SW480 (cell line): ENCODE measurements at places on chromosomes 13 and 19.

DNA sequence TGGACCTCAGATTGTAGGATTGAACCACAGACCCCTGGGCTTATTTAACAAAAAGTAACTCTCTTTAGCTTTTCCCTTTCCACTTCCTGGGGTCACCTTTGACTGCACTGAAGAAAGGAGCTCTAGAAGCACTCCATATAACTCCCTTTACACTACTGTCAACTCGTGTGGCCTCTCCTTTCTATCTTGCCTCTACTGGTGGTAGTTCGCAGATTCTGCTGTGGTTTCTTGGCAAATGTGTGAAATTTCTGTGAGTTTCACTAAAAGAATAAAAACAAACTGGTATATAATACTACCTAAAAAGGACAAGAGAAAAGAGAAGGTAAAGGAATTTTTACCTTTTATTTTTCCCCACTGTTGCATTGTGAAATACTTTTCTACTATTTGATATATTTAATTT lies 1298.1 kb downstream of the PCDH9 start:
- DNase-seq: no peak

DNA sequence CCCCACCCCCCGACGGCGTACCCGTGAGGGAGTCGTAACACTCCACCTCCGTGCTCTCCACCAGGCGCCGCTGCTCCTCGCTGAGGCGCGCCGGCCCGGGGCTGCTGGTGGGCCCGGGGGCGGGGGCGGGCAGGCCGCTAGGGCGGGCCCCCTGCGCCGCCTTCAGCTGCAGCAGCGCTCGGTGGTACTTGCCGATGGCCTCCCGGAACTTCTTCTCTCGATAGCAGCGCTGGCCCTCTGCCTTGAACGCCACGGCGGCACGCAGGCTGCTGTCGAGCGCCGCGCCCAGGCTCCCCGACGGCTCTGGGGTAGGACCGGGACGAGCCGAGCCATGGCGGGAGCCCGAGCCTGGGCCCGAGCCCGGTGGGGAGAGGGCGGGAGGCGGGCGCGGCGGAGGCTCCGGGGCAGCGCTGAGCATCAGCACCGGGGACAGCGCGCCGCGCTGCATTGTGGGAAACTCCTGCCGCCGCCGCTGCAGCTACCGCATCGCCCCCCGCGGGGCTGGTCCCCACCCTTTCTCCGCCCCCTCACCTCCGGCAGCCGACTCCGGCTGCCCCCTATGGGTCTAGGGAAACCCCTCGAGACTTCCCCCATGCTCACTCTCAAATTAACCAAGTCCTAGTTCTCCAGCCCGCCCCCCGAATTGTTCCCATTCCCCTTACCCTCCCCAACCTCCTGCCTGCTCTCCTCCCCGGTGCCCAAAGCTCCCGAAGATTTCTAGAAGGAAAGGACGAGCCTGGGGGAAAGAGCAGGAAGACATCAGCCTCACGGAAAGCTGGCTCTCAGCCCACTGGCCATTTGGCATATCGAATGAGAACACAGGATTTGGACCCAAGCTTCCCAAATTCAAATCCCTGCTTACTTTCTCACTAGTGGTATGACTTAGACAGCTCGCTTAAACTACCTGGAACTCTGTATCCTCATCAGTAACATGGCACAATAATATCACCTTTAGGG lies at the start of gene TTC9B:
TSS of gene TTC9B (minus strand) at position 451 of the 957 bp plus-strand sequence. CDS start at position 448, 3 bp downstream.
- no peak for DNase-seq

- no peak for DNase-seq
These were observed 84.8 kb downstream of the DCT start for GRCh38 chr13:94394723-94395122.

DNA sequence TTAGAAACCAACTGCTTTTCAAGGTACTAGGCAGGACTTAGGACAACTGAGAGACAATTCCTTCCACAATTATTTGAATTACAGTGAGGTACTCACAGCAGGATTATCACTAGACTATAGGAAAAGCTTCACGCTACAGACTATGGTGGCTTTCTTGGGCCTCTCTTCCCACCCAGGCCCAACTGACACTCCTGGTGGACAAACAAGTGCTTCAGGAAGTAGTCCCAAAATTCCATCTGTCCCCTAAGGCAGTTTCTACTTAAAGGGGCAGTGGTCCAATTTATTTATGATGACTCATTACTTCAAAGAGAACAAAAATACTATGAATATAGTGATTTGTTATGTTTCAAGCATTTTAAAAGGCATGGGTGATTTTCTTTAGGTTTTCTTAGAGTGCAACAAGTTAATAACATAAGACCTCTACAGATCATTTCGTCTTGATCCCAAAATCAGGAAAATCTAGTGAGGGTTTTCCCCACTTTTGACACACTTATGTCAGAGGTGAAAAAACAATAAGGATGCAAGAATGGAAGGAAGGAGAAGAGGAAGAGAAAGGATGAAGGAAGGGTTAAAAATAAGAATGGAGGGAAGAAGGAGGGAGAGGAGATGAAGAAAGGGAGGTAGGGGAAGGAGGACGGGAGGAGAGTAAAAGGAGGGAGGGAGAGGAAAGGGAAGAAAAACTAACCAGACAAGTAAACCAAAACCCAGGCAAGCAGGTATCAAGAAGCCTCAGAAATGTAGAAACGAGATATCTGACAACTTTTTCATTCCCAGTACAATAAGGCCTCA lies 100.7 kb downstream of the SERP2 start:
- DNase-seq: peak; percentile 55

- DNase-seq: no peak
These were observed 89.2 kb downstream of the MZT1 start for GRCh38 chr13:72638059-72638815.

GRCh38 chr13:98585398-98585754 lies 8.5 kb upstream of the STK24 start:
- DNase-seq: no peak

DNA sequence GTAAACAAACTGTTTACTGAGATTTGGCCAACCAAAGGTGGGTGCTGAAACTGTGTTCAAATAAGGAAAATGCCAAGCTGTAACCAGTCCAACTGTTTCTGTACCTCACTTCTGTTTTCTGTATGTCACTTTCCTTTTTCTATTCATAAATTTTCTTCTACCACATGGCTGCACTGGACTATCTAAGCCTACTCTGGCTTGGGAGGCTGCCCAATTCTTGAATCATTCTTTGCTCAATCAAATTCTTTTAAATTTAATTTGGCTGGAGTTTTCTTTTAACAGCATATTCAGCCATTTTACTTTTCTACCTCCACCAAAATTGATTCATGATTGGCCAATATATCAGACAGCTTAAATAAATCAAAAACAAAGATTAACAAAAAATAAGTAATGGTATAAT lies 1575.5 kb upstream of the SPRY2 start:
- no peak for DNase-seq

GRCh38 chr13:47621931-47622330 lies 379.1 kb downstream of the SUCLA2 start:
- peak; percentile 13 for DNase-seq

- DNase-seq: no peak
These were observed 618.3 kb upstream of the PCDH20 start for GRCh38 chr13:62033934-62034333.

DNA sequence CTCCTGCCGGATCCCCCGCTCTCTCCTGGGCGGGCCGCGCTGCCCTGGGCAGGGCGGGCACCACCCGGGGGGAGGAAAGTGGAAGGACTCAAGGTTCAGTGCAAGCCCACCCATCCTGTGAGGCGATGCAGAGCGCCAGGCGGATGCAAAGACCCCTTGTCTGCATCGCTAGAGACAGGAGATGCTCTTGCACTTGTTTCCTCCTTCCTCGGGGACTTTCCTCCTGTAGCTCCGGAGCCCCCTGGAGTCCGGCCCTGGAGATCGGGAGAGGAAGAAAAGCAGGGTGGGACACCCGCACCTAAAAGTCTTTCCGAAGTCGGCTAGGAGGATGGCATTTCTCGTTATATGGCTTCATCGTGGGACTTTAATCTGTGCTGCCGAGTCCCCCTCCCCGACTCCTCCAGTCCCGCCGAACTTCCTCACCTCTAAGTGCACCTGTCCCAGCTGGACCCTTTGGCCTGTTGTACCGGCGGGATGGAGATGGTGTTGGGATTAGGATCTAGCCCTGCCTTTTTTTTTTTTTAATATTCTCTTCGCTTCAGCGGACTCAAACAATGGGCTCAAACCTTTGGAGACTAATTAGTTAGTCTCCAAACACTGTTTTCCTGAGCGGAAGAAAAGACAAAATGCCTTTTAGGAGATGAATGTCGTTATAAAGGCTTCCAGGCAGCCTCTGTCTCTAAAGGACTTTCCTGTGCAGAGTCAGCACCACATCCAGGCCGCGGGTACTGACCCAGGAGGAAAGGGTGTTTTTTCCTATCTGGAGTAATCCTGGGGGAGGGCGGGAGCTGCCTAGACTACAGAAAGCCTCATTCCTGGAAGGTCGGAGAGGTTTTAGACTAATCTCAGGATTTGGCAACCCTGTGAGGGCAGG lies 725 bp downstream of the FAM124A start:
- DNase-seq: peak; percentile 27

GRCh38 chr19:56053596-56053995 lies 67.0 kb downstream of the NLRP5 start:
- no peak for DNase-seq

DNA sequence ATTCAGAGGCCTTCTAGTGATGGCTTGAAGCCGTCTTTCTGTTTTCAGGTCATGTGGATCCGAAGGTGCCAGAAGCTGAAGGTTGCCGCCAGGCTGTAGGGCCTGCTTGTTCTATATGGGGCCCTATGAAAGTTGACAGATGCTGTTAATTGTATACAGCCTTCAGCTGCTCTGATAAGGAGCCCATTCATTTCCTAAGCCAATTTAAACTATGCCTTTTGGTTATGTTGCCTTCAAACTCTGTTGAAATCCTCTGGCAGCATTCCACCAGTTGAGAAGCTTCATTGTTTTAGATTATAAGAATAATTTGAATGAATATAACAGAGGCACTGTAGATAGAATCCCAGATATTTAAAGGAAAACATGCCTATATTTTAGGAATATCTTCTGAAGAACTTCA lies 34.4 kb downstream of the RAP2A start:
- DNase-seq: no peak

- DNase-seq: no peak
These were observed 23.6 kb downstream of the DOCK9 start for GRCh38 chr13:98954313-98954712.

GRCh38 chr13:110509478-110509926 lies 52.0 kb downstream of the RAB20 start:
- peak; percentile 76 for DNase-seq

DNA sequence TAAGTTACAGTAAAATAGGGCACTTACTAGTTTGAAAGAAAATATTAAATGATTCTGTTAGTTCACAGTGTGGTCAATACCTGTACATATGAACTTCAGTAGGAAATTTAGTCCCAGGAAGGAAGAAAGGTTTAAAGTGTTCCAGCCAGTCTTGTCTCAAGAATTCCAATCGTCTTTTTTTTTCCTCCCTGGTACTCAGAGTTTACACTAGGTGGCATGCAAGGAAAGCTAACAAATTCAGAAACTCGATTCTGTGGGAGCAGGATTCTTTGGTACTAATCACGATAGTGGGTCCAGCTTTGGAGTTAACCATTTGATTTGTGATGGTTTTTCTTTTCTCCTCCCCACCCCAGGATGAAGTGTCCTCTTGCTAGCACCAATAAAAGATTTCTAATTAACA lies 43.6 kb downstream of the POLR1D start:
- peak; percentile 17 for DNase-seq

DNA sequence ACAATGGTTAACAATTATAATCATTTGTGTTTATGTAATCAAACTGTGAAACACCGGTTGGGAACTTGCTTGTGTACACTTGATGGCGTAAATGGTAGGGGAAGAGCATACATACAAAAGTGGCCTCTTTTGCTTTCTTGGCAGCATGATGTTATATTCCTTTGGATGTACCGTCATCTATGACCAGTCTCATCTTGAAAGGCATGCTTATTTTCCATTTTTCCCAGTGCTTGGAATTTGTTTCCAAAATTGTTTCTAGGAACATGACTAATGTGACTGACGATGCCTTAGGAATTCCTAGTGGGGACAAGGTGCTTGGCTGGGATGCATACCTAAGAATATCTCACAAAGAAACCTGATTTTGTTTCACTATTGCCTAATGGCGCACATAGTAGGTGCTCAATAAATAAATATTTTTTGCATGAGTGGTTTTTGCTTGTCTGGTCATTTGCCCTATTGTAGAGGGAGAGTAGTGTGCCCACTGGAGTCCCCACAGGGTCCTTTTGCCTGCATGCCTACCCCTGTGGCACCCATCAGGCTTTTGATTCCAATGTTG lies 45.5 kb downstream of the SAE1 start:
- DNase-seq: no peak

- DNase-seq: no peak
These were observed 4.9 kb downstream of the CSNK1G2 start for GRCh38 chr19:1945899-1946298.

DNA sequence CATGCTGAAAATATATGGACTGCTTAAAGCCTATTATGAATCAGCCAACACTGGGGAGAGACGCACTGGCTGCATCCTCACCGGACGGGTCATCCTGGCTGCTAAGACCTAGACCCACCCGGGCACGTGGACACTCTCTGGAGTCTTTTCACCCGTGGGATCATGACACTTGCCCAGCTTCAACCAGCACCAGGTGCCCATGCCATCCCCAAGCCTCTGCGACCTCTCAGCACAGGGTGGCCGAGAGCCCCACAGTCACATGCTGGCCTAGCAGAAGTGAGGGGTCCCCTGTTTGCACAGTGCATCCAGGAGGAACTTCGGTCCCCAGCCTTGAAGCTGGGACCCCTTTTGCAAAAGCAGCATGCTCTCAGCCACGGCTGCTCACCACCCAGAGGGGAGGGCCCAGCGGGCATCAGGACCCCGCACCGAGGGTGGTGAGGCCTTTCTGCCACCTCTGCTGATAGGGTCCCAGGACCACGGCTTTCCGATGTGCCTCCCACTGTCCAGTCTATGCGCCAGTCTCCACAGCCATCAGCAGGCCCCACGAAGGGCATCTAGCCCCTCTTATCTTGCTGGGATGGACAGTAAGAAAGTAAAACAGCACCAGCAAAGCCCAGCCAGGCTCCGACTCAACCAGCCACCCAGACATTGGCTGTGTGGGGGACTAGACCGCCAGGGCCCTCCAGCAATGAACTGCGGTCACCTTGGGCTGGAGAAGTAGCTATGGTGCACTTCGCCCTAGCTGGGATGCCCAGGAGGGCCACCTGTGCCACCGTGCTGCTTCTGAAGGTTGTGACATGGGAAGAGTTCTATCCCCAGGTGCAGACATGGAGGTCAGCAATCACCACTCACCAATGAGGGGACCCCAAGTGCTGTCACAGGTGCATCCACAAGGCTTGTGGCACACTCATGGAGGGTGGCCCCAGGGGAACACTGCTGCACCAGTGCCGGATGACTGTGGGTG lies 73.1 kb downstream of the CEBPG start:
- no peak for DNase-seq

- no peak for DNase-seq
These were observed 26.8 kb downstream of the AP1M1 start for GRCh38 chr19:16224293-16225045.

GRCh38 chr19:47663911-47664771 lies 49.1 kb upstream of the EHD2 start:
- peak; percentile 29 for DNase-seq

GRCh38 chr13:90015565-90016507 lies 1331.7 kb upstream of the MIR17HG start:
- no peak for DNase-seq

DNA sequence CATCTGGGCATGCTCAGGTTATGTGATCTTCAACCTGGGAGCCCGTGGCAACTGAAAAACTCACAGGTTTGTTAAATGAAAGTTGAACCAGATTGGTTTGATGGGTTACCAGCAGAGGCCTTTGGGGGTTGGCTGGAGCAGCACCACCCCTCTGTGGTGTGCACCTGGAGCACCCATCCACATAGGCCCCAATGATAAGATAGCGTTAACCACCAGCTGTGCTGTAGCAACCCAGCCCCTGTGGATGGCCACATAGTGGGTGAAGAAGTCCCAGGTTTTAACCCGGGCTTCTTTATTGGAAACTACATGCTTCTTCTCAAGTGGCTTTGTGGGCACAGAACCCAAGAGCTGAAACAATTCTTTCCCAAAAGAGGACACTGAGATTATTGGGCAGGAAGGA lies 22.6 kb upstream of the MTIF3 start:
- no peak for DNase-seq
